Stimulated activated CD8-positive, alpha-beta memory T cell treated with anti-CD3 and anti-CD28 coated beads, Interleukin-4, amount 100 ng/mL, for 48 hours (primary cell): ENCODE measurements at places on chromosomes 12 and 14.

DNA sequence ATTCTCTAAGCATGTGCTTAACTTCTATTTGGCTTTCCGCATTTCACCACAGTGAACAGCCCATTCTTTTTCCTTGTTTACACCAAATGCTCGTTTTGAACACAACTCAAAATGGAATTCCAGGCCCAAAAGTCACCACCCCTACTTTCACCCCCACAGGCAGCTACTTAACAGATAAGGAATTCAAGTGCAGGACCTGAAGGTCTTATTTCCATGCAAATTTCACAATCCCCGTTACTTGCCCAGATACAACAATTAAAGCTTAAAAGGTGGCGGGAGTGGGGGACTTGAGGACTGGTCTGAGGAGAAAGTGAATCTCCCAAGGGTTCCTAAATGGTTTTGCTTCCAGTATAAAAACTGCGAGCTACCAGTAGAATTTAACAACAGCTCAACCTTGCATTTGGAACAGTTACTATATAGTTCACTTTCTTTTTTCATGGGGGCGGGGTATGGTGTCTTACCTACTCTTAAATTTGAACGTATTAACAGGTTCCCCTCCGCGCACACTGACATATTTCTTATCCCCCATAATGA is 3.7 kb downstream of the USP44 start:
- no peak for DNase-seq

- no peak for DNase-seq
Observed at GRCh38 chr12:103672401-103673119, 85.5 kb downstream of the STAB2 start.

DNA sequence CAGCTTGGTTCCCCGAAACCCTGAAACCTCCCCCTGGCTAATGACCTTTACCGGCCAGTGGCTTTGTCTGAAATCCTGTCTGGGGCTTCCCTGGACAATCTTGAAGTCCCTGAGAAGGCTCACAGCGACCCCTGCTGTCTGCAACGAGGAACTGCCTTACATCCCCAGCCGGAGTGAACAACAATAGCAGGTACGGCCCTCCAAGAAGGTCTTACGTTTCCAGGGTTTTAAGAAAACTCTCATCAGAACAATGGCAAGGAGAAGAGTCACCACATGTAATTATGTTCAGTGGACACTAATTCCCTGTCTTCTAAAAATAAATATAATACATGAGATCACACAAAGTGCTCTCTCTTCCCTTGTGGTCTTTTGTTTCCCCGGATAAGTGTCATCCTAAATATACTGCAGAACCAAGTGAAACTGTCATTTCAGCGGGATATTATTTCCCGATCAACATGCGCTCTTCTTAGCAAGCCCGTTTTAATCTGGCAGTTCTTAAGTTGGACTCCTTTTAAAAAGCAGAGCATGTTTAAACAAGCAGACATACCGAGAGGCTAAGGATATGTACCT is 53.3 kb downstream of the RBM19 start:
- DNase-seq, result peak; percentile 76

DNA sequence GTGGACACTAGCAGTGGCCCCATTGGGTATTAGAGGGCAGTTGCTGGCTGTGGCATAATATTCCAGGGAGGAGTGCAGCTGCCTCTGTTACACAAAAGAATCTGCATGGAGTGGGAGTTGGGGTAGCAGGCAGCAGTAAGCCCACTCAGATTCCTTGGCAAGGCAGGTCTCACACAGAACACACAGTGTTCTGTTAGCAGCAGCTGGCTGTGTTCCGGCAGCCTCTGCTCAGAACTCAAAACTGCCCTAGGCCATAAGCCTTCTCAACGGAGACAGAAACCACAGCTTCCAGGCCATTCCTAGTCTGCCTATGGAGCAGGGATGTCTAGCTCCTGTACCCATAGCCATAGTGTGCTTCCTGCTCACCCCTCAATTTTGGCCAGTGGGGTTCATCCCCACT is 1085.4 kb downstream of the SLC6A15 start:
- DNase-seq, result no peak

DNA sequence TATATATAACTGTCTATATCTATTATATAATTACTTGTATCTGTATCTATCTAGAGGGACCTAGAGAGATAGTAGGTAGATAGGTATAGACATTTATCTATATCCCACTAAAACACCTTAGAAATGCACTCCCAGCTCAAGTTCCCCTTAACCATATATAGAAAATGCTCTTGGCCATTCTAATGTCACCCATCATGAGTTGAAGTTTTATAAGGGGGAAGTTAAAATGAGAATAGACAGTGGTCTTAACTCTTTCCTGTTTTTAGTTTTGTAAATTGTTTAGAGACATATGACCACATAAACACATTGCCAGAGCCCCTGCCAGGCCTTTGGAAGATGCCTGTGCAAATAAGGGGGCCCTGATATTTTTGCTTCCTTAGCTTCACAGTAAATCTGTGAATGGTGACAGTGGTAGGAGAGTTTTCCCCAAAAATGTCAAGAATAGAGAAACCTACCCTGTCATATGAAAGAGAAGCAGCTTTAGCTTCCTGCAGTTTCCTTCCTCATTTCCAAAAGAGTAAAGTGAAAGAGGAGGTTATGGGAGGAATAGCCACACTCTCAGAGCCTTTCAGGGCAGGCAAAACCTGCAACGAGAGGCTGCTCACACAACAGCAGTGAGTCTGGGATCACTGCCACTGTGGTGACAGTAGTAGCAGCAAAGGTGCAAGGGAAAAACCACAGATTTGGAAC is 45.5 kb downstream of the MGST1 start:
- no peak for DNase-seq

- DNase-seq, result no peak
Observed at GRCh38 chr12:15939111-15939510, 28.0 kb downstream of the DERA start.

GRCh38 chr14:51289169-51289568 is 49.1 kb downstream of the TMX1 start:
- DNase-seq, result no peak

DNA sequence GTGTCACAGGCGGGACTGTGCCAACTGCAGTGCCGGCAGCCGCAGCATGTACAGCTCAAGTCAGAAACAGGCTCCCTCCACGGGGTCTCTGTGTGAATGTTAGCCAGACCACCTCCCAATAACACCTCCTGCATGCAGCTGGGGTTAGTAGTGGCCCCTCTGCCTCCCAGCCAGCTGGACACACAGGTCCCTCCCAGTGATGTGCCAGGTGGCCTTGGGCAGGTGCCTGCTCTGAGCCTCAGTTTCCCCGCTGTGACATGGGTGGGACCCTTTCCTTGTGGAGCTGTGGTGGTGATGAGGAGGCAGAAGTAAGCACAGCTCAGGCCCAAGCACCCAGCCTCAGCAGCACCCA is 139.9 kb downstream of the ADGRD1 start:
- DNase-seq, result no peak

- no peak for DNase-seq
Observed at GRCh38 chr14:60926002-60926401, 54.9 kb downstream of the TRMT5 start.

- DNase-seq, result no peak
Observed at GRCh38 chr14:72636094-72636493, 257.8 kb downstream of the DPF3 start.
